ENCODE measurements at places on chromosomes 1 and 21.

DNA sequence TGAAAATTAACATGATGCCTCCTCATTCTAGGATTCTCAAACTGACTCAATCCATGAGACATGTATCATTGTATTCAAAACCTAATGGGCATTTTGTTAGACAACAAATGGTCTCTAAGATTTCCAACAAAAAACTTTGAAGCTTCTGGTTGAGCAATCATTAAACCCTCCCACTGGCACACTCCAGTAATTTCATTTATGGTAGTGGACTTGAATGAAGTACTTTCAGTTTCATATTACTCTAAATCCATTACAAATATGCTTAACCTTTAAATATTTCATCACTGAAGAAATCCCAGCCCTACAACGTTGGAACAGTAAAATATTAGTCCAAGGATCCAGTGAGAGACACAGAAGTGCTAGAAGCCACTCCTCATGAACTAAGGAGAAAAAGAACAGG lies 43.5 kb downstream of the GBP6 start:
- no peak for DNase-seq

- no peak for DNase-seq
Measured at GRCh38 chr1:193569096-193569982, 382.9 kb upstream of the B3GALT2 start.

- DNase-seq, result no peak
Measured at GRCh38 chr1:203147376-203147775, 19.9 kb downstream of the ADORA1 start.

DNA sequence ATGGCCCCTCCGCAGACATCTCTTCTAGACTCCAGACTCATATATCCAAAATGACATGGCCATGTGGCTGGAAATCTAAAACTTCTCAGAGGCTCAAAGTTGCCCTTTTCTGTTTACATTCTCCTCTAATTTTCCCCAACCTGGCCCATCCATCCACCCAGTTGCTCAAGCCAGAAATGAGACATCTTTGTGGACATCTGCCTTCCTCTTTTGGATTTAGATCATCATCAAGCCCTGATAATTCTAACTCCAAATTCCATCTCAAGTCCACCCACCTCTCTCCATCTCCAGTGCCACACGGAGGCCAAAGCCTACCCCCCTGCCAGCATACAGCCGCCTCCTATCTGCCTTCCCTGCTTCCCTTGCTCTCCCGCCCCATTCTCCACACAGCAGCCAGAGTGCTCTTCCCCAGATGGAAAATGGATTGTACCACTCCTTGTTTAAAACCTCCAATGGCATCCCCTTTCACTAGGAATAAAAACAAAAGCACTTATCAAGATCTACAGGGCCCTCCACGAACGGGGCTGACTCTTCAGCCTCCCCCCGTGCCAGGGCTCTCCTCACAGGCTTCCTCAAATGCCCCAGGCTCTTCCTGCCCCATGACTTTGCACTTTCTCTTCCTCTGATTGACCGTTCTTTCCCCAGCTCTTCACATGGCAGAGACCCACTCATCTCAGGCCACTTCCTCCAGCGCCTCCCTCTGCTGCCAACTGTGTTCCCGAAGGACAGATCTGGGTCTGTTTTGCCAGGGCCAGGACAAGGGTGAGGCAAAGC lies 40.1 kb downstream of the SYT6 start:
- DNase-seq, result no peak

DNA sequence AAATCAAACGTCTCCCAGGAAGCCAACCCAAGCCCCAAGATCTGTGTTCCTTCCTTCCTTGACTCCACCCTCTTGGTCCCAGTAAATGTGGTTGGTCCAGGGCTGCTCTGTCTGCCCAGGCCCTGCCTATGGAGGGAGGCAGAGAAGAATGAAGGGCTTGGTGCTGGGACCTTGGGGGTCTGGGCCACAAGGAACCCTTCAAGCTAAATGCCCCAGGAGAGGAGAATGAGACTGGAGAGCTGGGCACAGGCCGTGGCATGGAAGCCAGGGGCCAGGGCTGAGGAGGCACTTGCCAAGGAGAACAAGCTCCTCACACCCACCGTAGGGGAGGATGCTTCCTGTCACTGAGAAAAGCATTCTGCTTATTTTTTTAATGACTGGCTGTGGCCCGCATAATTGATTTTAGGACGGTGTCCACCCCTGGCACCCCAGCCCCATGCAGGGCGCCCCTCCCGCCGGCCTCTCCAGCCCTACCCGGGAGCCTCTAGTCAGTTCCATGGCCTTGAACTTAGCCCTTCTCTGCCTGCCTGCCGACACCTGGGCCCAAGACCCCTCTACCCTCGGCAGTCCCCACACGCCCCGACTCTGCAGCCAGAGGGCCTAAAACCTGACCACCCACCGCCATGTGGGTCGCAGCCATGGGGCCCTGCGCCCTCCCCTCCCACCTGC lies 889 bp downstream of the CLEC20A start:
- no peak for DNase-seq

GRCh38 chr21:33246506-33246905 lies 16.8 kb downstream of the IFNAR2 start:
- no peak for DNase-seq

DNA sequence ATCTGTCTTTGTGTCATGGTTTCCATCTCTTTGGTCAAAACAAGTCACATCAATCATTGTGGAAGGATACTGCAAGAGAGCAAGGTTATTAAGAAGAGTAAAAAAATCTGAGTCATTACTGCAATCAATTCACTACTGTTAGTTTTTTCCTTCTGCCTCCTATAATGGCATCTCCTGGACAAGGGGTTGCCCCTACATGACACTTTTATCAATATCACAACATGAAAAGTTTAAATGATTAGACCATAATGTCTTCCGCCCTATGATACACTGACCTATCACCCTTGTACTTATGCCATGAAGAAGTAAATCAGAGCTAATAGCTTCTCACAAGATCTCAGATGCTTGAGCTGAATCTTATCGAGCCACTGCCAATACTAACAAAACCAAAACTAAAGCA lies 223.9 kb downstream of the KCNK2 start:
- DNase-seq, result no peak

DNA sequence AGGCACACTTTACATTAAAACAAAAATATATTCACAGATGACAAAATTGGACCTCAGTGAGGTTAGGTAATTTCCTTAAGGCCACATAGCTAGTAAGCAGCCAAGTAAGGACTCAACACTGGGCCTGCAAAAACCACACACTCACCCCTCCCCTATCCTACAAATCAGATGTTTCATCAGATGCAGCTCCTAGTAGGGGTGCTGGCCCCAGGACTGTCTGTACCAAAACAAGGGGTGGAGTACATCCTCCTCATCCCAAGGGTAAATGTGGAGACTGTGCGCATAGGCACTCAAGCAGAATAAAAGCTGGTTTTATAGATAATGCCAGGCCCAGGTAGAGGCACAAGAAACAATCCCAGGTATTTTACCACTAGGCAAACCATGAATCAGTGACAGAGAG lies 25.7 kb downstream of the URB1 start:
- DNase-seq, result no peak

- DNase-seq, result no peak
Measured at GRCh38 chr1:17193222-17194132, 11.5 kb upstream of the PADI1 start.

- peak; percentile 37 for DNase-seq
Measured at GRCh38 chr1:64917328-64917861, 49.0 kb downstream of the JAK1 start.

GRCh38 chr1:178382372-178382771 lies 114.4 kb downstream of the CLEC20A start:
- DNase-seq, result no peak

DNA sequence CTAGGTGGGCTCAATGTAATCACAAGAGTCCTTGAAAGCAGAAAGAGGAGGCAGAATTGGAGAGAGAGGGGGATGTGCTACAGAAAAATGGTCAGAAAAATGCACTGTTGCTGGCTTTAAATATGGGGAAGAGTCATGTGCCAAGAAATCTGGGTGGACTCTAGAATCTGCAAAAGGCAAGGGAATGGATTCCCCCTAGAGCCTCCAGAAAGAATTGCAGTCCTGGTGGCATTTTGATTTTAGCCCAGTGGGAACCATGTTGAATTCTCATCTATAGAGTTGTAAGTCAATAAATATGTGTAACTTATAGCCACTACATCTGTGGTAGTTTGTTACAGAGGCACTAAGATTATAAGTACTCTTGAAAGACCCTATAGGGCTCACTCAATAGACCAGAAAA lies 210.3 kb downstream of the ASTN1 start:
- no peak for DNase-seq

DNA sequence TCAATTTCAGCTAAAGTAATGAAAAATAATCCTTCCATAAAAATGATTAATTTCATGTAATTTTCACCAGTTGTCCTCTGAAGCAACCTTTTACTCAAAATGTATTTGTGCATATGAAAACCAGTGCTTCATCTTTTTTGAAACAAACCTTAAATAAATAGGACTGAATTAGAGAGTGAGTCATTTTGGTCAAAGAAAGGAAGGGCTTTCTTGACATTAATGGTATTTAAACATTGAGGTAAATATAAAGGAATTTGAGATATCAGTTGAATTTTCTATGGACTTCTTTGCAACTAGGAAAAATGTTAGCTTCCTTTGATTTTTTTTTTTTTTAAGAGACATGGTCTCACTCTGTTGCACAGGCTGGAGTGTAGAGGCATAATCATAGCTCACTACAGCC lies 38.7 kb downstream of the SNX7 start:
- DNase-seq, result no peak

DNA sequence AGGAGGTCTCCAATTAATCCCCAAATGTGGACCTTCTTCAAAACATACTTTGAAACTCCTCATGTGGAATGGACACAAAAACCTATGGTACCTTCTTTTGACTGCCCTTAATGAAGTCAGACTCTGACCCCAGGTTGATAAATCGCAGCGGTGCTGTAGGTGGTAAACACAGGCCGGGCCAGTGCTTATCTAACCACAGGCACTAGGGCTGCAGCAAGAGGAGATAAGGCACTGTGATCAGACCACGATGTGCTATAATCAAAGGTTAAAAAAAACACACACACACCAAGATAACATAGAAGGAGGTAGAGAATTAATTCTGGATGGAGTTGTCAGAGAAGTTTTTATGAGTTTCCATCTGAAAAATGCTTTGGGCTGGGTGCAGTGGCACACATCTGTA lies 52.3 kb upstream of the SIPA1L2 start:
- no peak for DNase-seq

DNA sequence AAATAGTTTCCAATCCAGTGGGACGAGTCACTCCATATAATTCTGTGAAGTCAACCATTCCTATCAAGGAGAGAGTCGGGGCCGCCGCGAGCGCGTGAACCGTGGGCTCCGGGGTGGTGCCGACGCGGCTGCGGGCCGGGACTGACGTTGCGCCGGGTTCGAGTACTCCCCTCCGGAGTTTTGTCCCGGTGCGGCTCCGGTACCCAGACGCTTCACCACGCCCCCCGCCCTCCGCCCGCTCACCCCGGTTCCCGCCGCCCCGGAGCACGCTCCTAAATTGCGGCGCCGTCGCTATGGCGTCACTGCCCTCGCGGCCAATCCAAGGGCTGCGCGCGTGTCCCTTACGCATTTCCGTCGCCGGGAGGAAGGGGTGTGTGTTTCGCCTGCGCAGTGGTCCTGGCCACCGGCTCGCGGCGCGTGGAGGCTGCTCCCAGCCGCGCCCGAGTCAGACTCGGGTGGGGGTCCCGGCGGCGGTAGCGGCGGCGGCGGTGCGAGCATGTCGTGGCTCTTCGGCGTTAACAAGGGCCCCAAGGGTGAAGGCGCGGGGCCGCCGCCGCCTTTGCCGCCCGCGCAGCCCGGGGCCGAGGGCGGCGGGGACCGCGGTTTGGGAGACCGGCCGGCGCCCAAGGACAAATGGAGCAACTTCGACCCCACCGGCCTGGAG lies at the start of gene ATAD3B:
Gene ATAD3B (plus strand): TSS at position 377 of the 664 bp plus-strand sequence. CDS start 120 bp downstream, at position 497.
- peak; percentile 92 for DNase-seq

DNA sequence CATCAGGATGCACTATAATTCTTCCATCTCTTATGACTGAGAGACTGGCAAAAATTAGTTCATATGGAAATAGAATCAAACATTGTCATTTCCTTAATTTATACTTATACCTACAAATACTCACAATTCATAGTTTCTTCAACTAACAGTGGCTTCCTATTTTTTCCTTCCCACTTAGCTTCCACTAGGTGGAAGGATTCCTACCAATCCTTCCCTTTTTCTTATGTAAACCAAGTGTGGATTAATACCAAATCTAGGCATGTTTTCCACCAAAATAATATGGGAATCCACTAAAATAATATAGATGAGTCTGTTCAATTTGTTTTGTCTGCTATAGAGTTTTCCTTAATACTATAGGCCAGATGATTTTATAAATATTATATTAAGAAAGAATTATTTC lies 1537.1 kb downstream of the PLA2G4A start:
- no peak for DNase-seq

DNA sequence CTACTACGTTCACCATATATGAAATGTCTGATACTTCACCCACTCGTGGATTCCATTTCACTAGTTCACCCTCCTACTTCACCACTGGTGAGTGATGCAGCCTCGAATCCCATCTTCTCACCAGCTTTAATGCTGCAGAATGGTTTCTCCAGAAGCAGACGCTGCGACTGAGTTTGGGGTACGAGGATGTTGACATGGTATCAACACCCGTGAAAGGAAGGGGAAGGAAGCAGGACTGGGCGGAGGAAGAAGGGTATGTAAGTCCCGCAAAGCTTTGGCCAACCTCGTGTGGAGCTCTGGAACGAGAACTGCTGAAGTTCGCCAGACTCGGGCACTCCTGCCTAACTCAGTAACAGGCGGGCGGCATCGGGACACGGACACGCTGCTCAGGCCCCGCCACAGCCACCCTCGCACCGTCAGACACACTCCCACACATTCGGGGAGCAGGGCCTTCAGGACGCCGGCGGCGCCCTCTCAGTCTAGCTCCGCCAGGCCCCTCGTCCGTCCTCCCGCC lies 833 bp upstream of the DIP2A start:
- DNase-seq, result peak; percentile 57

DNA sequence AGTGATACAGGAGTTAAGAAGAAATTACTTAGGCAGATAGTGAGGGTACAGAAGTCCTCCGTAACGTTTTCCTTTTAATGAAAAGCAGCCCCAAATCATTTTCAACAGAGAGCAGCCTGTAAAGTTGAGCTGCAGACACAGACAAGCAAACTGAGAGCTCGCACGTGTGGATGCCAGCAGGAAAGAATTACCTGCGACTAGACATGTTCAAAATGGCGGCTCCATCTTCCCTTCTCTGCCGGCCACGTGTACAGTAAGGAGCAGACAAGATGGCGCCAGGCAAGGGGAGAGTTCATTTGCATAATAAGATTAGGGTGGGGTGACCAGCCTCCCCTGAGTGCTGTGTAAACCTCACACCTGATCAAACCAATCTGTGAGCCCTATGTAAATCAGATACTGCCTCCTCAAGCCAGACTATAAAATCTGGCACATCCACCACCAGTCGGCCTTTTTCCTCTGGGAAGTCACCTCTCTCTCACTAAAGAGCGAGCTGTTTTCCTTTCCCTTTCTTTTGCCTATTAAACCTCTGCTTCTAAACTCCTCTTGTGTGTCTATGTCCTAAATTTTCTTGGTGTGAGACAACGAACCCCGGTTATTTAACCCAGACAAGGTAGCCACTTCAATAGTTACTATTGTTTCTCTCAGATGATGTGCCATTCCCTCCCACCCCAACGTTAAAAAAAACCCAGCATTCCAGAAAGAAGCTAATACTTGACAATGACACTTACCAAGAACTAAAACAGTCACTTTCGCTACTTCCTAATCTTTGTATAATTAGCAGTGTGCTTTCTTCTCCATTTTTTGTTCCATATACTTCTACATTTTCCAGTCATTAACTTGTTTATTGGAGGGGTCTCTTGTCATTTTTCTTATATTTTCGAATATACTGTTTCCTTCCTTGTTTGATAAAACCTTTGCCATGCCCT lies 27.4 kb downstream of the DUSP10 start:
- DNase-seq, result no peak
